ENCODE measurements at places on chromosomes 2 and 18.

DNA sequence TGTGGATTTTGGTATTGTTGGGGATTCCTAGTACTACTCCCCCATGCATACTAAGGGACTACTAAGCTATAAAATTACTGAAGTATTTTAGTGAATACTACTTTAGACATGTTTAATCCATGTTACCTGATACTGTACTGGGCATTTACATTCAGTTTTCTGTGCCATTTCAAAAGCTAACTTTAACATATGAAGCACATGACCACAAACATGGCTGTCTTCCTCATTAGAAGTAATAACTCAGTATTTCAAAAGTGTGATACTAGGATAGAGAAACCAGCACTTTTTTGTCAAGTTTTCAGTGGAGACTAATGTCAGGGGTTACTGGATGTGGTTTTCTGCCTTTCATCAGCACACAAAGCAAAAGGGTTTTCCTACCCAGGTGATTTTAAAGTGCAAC is 27.9 kb downstream of the WDR33 start:
- no peak for DNase-seq

- DNase-seq: no peak
Observed at GRCh38 chr2:42060028-42060427, 12.2 kb downstream of the PKDCC start.

GRCh38 chr2:96486696-96487095 is 18.5 kb downstream of the NEURL3 start:
- DNase-seq: no peak

DNA sequence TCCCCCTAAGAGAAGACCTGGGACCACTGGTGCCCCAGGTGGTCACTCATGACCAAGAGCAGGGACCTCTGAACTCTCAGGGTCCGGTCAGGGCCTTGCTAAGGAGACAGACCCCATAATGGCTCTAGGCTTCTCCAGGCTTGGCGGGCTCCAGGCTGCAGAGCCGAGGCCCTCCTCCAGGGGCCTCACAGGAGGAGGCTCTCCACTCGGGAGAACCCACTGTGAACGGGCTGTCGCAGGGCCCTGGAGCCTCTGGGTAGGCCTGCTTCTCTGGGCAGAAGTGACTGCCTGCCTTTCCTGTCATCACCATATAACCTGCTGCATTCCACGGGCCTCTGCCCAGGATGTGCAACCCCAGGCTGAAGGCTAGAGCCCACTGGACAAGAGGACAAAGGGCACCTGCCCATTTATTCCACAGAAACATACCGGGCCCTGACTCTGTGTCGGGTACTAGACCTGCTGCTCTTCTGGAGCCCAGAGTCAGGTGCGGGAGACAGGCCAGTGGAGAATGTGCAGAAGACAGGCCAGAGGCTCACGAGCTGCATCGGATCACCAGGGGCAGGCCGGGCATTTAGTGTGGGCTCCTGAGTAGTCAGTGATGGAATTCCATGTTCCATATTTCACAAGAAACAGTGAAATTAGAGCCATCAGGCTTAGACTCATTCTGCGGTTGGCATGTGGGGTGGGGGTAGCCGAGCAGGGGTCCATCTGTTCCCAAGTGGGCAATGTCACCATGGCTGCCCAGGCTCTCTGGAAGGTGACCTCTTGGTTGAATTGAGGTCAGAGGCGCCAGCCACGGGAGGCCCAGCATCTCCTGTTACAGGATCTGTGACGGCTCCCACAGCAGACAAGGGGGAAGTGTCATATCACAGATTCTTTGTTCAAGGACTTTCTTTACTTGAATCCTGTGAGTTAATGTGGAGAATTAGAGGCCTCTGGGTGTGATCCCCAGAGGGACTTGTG is 220.8 kb downstream of the SH3RF3 start:
- no peak for DNase-seq

GRCh38 chr2:237196866-237197618 is 111.4 kb downstream of the COPS8 start:
- DNase-seq: no peak

DNA sequence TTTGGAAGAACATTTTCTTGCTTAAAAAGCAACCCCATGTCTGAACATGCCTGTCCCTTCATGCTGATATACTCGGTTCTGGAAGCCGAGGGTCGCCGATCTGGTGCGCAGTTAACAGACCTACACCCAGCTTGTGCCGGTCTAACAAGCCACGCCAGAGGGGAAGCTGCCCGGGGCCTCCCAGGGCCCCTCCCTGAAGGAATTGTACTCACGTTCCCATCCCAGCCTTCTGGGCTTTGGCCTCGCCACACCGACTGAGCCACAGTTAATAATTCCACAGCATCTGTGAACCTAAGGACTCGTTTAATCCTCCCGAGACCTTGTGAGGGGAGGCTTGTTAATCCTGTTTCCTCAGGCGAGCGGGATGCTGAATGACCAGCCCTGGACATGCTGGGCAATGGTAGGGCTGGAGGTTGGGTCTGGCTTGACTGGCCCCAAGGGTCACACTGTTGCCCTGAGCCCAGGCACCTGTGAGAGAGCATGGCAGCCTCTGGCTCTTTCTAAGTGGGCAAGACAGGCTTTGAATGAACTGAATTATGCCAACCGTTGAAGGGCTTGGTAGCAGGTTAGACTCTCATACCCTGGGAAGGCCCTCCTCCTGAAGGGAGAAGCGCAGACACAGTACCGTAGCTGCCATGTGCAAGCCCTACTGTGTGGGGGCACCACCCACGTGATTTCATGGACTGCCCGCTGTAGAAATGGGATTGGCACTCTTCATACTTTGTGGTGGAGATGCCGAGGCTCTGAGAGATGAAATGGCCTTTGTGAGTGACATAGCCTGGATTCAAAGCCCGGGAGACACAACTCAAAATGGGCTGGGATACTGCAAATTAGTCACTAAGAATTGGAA is 27.9 kb upstream of the ODC1 start:
- DNase-seq: no peak

- no peak for DNase-seq
Observed at GRCh38 chr2:217520356-217521010, 482.3 kb downstream of the TNS1 start.

DNA sequence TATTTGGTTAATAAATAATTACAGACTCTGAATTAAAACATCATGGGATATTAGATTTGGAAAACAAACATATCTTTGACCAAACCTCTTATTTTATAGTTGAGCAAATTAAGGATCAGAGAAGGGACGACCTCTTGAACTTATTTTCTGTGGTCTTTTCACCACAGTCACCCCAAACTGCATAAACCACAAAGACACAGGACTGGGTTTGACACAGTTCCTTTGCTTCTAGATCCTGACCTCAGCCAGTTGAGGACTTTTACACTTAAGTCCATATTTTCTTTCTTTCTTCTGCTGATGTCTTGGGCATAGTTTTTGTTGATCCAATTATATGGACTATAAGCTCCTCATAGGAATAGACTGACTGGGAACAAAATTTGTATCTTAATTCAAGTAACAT is 234.0 kb upstream of the SLC14A2 start:
- DNase-seq: no peak

DNA sequence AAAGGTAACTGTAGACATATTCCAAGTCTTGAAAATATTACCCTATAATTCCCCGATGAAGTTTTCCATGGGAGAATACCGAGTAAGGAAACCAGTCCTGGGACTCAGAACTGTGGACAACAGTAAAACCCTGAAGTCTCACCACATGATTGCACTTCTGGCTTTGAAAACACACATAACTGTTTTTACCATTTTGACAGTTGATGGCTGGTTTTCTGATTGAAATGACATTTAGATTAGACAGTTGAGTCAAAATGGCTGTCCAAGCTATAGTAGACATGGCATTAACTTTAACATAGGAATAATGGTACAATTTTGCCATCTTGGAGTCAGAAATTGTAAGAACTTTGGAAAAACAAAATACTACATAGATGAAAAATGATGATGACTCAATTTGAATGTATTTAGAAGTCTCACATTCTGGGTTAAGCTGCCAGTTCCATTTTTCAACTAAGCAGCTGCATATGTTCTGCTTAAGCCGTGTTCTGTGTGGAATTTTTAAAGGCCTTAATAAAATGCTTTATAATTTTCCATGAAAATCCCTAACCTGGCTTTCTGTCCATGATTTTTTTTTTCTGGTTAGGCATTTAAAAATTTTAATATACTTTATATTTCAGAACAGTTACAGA is 38.3 kb upstream of the WIPF1 start:
- no peak for DNase-seq

DNA sequence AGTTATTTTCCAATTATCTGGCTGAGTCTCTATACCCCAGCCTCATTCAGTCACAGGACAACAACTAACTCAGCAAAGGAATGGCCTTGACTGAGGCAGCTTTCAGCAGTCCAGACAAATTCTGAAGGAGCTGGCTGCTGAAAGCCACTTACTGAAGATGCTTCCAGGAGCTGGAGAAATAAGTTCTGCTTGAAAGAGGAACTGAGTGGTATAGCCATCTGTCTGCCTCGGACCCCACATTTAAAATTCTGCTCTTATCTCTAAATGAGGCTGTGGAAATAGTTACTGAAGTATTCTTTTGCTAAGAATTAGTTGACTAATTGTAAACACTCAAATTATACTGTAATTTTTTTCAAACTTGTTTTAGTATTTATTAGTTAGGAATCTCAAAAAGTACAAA is 9.1 kb upstream of the GPD2 start:
- DNase-seq: no peak

DNA sequence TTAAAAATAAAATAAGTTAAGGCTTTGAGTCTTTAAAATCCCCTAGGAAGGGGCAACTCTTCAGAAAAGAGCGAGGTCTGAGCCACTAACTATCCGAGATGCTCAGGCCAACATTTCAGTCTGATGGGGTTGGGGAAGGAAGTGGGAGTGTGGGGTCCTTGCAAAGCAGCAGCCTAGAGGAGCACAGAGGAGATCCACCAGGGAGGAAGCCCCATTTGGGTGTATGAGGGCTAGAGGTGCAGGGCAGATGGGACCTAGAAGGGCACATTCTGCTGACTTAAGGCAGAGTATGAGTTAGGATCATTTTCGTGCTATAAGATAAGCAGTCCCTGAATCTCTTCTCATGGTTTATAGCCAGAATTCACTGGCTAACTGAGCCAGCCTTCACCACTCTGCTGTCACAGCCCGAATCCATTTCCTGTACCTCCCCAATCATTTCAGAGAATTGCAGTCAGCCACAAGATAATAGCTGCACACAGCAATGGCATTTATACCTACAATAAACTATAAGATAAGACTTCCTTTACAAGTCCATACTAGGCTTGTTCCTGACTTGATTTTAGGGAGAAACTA is 37.0 kb downstream of the MRPL30 start:
- no peak for DNase-seq

DNA sequence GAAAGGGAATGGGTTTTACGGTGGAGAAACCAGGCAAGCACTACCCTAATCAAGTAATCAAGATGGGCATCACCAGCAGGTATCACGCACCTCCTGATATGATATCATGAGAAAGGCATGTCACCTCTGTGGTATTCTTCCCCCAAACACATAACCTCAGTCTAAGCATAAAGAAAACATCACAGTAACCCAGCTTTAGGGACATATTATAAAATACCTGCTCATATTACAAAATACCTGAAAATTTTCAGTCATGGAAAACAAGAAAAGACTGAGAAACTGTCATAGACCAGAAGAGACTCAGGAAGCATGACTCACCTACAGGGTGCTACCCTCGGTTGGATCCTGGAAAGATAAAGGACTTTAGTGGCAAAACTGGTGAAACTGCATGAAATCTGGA is 30.5 kb downstream of the GCKR start:
- no peak for DNase-seq

DNA sequence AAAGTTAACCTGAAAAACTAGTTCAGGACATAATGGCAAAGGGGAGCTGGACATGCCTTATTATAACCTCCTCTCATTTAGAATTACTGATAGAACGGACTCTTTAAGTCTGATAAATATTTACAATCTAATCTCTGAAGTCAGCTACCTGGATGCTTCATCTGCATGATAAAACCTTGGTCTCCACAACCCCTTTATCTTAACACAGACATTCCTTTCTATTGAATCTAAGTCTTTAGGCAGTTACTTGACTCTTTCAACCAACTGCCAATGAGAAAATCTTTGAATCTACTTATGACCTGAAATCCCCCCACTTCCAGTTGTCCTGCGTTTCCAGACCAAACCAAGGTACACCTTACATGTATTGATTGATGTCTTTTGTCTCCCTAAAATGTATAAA is 191.2 kb upstream of the LRRTM4 start:
- DNase-seq: no peak

GRCh38 chr2:122908159-122908558 is 1116.9 kb upstream of the CNTNAP5 start:
- no peak for DNase-seq

DNA sequence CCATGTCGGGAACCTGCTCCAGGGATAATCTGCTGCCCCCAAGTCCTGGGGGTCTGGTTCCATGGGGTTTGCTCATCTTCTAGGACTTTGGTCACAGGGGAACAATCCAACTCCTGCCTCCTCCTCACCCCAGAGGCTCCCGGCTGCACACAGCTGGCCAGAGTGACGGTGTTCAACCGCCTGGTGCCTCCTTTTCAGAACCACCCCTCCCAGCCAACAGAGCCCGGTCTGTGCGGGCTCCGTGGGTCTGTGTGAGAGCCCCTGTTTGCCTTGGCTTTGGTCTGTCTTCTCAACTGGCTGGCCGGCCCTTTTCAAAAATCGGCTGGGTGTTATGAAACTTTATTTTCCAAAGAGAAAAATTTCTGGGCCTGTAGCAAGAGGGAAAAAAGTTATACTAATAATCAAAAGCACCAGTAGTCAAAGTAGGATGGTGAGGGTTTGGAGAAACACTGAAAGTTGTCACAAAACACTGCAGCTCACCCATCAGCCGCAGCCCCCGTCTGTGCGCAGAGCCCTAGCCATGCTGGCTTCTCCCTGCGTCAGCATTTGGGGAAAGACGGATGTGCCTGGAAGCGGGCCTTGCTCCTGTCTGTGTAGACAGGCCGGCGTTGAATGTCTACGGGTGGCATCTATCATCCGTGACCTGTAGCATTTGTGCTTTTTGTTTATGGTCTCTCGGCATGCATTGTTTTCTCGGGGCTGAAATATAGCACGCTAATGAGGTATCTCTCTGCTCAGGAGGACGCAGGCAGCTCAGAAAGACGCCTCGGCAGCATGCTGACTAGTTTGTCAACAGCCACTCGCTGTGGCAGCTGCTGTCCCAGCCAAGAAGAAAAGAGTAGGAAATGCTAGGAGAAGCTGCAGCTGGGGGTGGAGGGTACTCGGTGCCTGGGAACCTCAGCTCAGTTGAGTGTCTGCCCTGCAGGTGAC is 138.6 kb downstream of the GLI2 start:
- no peak for DNase-seq

DNA sequence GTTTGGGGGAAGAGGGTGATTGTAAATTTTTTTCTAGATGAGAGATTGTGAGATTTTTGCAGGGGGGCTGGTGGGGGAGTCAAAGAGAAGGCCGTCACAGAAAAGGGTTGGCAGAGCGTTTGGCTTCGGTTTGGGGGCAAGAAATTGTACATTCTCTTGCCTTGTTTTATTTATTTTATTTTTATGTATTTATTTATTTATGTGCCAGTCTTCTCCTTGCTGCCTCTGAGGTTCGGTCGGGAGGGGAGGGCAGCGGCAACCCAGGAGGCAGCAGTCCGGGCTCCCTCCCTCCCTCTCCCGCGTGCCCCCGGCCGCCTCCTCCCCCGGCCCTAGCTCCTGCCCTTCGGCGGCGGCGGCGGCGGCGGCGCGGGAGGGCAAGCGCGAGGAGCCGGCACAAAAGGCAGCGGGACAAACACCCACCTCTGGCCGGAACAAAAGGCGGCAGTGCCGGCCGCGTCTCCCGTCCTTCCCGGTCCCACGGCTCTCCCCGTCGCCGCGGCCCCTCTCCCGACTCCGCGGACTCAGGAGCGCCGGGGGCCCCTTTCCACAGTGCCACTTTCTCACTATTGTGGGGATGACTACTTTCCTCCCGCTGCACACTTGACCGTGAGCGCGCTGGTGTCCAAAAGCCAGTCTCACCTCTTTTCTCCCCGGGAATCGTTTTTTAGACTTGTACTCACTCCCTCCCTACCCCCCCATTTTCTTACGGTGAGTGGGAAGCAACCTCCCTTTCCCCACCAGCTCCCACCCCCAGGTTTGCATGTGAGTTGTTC is 1.2 kb downstream of the BCL11A start:
- peak; percentile 36 for DNase-seq

Measured in H9 (cell line).